ENCODE measurements at places on chromosomes 5 and 9.
A peak's percentile ranks its signal among the peaks of the same experiment; 100 is the strongest.

DNA sequence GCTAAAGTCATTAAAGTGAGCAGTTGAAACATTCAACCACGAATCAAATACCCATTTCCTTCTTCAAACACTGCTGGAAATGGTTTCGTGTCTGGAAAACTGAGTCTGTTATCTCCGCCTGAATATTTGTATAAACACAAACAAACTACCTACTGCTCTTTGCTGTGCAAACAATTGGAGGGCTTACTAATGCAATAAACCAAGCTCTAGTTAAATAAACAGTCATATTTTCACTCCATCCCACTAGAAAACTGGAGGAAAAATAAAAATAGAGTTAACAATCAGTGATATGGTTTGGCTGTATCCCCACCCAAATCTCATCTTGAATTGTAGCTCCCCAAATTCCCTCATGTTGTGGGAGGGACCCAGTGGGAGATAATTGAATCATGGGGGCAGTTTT, 397.6 kb downstream of the RASEF start:
- H3K4me3 ChIP-seq = no peak overlapping the region
- DNase-seq = no peak
- H3K27ac ChIP-seq = no peak overlapping the region
- H3K36me3 ChIP-seq = no peaks in the 10 kb centered on the region

DNA sequence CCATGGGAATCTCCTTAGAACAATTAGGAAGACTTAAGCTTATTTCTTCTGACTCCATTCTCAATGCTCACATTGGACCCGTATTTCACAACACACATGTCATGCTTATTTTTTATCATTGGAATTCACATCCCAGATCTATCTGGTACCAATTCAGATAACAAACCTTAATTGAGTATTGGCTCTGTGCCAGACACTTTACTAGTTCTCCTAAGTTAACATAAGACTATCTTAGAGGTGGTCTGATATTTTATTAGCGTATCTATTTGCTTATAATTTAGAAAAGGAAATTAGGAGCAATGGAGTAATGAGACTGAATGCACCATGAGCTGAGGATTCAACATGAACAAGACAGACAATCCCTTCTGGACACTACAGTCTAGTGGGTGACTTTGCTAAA, 45.1 kb downstream of the FBXL7 start:
- no peak overlapping the region for H3K27ac ChIP-seq
- H3K27me3 ChIP-seq = no peaks in the 10 kb centered on the region

GRCh38 chr5:23303435-23303834, 204.0 kb upstream of the PRDM9 start:
- no peaks in the 10 kb centered on the region for H3K4me1 ChIP-seq
- H3K27ac ChIP-seq = no peak overlapping the region
- DNase-seq = no peak

- no peaks in the 10 kb centered on the region for H3K27me3 ChIP-seq
- H3K36me3 ChIP-seq = no peaks in the 10 kb centered on the region
- no peak for DNase-seq
- H3K4me3 ChIP-seq = no peak overlapping the region
Measured at GRCh38 chr5:175159956-175160355, 284.0 kb downstream of the DRD1 start.

- peaks cover 78% of the 10 kb centered on the region for H3K36me3 ChIP-seq
- H3K27ac ChIP-seq = peak overlapping the region; percentile 47
- DNase-seq = no peak
- H3K27me3 ChIP-seq = no peaks in the 10 kb centered on the region
- peaks cover 51% of the 10 kb centered on the region for H3K4me1 ChIP-seq
Measured at GRCh38 chr5:135371622-135372232, 27.3 kb downstream of the MACROH2A1 start.

DNA sequence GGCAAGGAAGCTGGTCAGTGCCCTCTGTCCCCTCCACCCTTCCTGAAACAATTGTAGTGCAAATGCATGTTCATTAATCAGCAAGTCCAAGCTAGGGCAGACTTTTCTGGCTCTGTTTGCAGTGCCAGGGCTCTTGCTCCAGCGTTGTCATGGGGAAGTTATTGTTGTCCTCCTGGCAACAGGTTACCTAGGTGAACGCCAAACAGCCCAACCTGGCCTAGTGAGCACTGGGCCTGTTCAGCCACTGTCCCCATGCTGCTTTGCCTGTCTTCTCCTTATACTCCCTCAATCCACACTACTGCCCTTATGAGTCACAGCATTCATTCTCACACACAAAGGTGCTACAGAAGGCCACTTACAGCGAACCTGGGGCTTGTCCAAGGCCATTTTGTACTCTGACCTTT, 34.5 kb upstream of the GLIS3 start:
- peaks cover 7% of the 10 kb centered on the region for H3K27me3 ChIP-seq
- no peaks in the 10 kb centered on the region for H3K36me3 ChIP-seq
- H3K27ac ChIP-seq = no peak overlapping the region
- DNase-seq = no peak
- no peak overlapping the region for H3K4me3 ChIP-seq

DNA sequence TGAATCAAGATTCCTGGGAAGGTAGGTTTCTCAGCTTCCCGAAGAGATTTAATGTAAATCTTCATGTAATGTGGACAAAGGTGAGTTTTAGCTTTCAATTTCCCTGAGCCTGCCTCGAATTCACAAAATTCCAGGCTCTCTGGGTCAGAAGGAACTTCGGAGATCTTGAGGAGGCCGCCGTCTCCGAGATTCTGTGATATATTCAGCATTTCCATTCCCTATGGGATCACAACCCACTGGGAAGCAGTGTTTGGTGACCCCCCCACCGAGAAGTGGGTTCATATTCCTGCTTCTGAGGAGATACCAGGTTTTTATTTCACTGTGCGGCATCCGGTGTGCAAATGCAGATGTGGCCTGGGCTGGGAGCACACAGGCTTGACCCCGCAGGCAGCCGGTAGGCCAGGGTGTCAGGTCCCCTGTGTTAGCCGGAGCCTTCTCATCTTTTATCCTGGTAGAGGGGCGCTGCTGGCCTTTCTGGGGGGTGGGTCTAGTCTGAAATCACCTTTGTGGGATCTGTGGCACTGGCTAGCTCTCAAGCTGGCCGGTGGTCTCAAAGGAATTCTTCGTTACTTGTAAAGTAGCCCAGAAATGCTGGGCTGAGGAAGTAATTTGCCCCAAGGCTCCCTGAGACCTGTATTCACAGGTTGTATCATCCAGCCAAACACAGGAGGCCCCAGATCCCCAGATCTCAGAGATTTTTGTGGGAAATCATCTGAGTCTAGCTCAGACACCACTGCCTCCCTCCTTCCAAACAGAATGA, 1.4 kb downstream of the PLEKHG4B start:
- no peak for DNase-seq
- H3K36me3 ChIP-seq = peaks cover 3% of the 10 kb centered on the region
- no peaks in the 10 kb centered on the region for H3K4me1 ChIP-seq
- no peak overlapping the region for H3K4me3 ChIP-seq
- no peak overlapping the region for H3K27ac ChIP-seq

- peak; percentile 25 for DNase-seq
- peaks cover 34% of the 10 kb centered on the region for H3K27me3 ChIP-seq
- peaks cover 16% of the 10 kb centered on the region for H3K4me1 ChIP-seq
- H3K36me3 ChIP-seq = no peaks in the 10 kb centered on the region
Measured at GRCh38 chr9:111992523-111992922, 95.9 kb downstream of the UGCG start.

- peaks cover 1% of the 10 kb centered on the region for H3K27me3 ChIP-seq
- no peaks in the 10 kb centered on the region for H3K4me1 ChIP-seq
- H3K36me3 ChIP-seq = no peaks in the 10 kb centered on the region
- no peak overlapping the region for H3K27ac ChIP-seq
Measured at GRCh38 chr5:58268268-58268667, 191.6 kb downstream of the PLK2 start.

DNA sequence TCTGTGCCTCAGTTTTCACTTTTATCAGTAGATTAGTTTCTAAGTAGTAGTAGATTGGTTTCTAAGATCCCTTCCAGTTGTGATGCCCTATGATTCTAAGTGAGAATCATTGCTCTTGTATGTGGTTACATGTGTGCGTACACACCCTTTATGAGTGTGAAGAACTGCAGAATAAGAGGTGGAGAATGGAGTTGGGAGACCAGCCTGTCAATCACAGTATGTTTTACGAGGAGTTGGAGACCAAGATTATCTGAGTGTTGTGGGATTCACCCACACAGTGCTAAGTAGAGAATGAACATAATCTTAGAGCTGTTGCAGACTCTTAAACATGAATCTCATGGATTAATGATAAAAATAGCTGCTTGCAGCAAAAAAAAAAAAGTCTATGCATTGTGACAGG, 37.6 kb downstream of the KIF24 start:
- no peak for DNase-seq
- no peak overlapping the region for H3K27ac ChIP-seq
- no peak overlapping the region for H3K4me3 ChIP-seq
- H3K27me3 ChIP-seq = no peaks in the 10 kb centered on the region

GRCh38 chr9:114456929-114457328, 48.3 kb downstream of the WHRN start:
- H3K4me3 ChIP-seq = no peak overlapping the region
- H3K36me3 ChIP-seq = no peaks in the 10 kb centered on the region
- H3K27ac ChIP-seq = no peak overlapping the region
- peaks cover 12% of the 10 kb centered on the region for H3K4me1 ChIP-seq

- no peaks in the 10 kb centered on the region for H3K4me1 ChIP-seq
- no peak overlapping the region for H3K4me3 ChIP-seq
- DNase-seq = no peak
- H3K36me3 ChIP-seq = peaks cover 4% of the 10 kb centered on the region
- H3K27ac ChIP-seq = no peak overlapping the region
Measured at GRCh38 chr9:98365227-98365669, 109.8 kb upstream of the TBC1D2 start.

- no peaks in the 10 kb centered on the region for H3K36me3 ChIP-seq
- no peak overlapping the region for H3K4me3 ChIP-seq
- no peak for DNase-seq
Measured at GRCh38 chr5:21236104-21236503, 1248.1 kb upstream of the CDH18 start.

DNA sequence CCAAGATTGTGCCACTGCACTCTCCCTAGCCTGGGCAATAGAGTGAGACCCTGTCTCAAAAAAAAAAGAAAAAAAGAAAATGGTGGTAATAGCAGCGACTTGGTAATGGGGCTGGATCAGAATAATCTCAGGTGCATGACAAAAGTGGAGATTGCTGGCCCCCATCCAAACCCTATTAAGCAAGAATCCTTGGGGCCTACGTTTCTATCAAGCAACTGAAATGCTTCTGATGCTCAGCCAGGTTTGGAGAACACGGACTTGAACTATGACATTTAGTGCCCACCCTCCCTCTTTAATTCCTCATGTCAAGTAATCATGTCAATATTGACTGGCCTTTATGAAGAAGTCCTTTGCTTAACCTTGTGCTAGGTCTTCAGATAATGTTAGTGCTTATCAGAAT, 6.6 kb downstream of the C5orf52 start:
- DNase-seq = no peak
- H3K4me1 ChIP-seq = no peaks in the 10 kb centered on the region
- no peaks in the 10 kb centered on the region for H3K27me3 ChIP-seq
- H3K4me3 ChIP-seq = no peak overlapping the region

GRCh38 chr5:172790496-172790889, 19.5 kb upstream of the DUSP1 start:
- no peak for DNase-seq
- no peak overlapping the region for H3K27ac ChIP-seq
- no peaks in the 10 kb centered on the region for H3K4me1 ChIP-seq
- H3K4me3 ChIP-seq = no peak overlapping the region
- no peaks in the 10 kb centered on the region for H3K36me3 ChIP-seq
- no peaks in the 10 kb centered on the region for H3K27me3 ChIP-seq

DNA sequence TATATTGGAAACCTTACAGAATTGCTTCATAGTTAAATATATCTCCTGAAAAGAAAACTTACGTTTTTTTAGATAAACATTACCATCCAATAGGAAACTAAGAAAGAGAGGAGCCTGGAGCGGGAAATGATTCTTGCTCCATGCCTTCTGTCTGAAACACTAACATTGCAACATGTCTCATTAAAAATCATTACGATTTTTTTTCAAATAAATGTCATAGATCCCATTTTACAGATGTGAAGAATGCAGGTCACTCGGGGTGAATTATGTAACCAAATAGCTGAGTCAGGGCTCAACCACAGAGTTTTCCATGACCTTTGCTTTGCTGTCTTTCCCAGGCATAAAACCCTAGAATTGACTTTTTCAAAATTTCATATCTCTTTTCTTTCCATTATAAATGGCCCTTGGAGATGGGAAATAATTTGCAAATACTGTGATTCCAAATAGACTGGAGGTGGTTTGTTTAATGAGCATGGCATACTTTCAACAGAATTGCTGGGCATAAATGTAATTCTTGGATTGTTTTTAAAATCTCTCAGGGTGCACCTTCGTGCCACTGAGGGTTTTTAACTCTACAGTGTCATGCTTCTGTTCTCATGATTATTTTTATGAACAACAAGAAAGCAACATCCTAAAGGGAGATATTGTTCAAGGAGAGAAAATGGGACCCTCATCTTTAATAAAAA, 302.8 kb downstream of the EBF1 start:
- DNase-seq = no peak
- H3K36me3 ChIP-seq = no peaks in the 10 kb centered on the region
- H3K4me1 ChIP-seq = no peaks in the 10 kb centered on the region
- H3K27ac ChIP-seq = no peak overlapping the region

DNA sequence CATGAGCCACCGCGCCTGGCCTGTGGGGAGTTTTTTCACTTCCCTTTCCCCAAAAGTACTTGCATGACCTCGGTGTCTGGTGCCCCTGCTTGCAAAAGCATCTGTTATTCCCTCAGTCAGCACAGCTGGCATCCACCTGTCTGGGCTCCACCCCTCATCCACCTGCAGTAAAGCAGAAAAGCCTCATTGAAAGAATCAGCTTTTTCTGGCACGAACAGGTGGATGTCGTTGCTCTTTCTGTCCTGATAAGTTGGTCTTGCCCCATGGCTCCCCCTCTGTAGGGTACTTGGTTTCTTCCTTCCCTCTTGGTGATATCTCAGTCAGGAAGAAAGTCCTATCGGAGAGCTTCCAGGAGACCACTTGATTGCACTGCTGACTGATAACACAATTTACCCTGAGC, 37.4 kb downstream of the WWC1 start:
- H3K4me1 ChIP-seq = no peaks in the 10 kb centered on the region
- no peaks in the 10 kb centered on the region for H3K36me3 ChIP-seq
- peaks cover 10% of the 10 kb centered on the region for H3K27me3 ChIP-seq
- H3K4me3 ChIP-seq = no peak overlapping the region
- no peak overlapping the region for H3K27ac ChIP-seq

GRCh38 chr5:151591144-151591819, at the start of gene FAT2:
Gene FAT2 (minus strand): TSS chr5:151591331. CDS start chr5:151568931, 22,400 bp downstream.
- H3K4me3 ChIP-seq = no peak within 1 kb of the TSS
- no peaks in the 10 kb centered on the region for H3K36me3 ChIP-seq
- no peak for DNase-seq
- H3K27ac ChIP-seq = no peak within 1 kb of the TSS

- no peak for DNase-seq
- peak overlapping the region; percentile 32 for H3K27ac ChIP-seq
- no peaks in the 10 kb centered on the region for H3K36me3 ChIP-seq
- H3K4me3 ChIP-seq = no peak overlapping the region
Measured at GRCh38 chr5:96115147-96115807, 153.6 kb upstream of the ELL2 start.

DNA sequence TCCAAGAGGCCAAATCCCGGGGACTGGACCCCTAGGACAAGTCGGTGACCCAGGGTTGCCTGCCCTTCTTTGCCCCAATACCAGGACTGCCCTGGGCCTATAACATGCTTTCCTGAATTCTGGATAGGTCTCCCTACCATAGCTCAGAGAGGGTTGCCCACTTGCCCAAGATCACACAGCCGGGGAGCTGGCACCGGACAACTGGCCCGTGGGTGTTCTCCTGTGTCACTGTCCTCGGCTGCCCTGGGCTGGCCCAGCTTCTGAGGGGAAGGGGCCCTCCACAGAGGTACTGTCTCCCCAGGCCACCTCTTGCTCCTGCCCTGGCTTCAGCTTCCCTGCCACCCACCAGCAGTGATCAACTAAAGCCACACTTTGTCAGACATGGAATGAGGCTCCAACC, 28.8 kb upstream of the TTLL11 start:
- H3K27ac ChIP-seq = no peak overlapping the region
- no peak overlapping the region for H3K4me3 ChIP-seq
- H3K4me1 ChIP-seq = peaks cover 10% of the 10 kb centered on the region
- H3K27me3 ChIP-seq = peaks cover 25% of the 10 kb centered on the region
- no peak for DNase-seq

Measured in activated CD4-positive, alpha-beta memory T cell treated with anti-CD3 and anti-CD28 coated beads, Interleukin-2, amount 10 ng/mL, durations not matched to agents 7 days and 5 days (primary cell).